RWPE1 (cell line): ENCODE measurements at places on chromosomes 2 and 18.
A peak's percentile ranks its signal among the peaks of the same experiment; 100 is the strongest.

GRCh38 chr2:235183786-235184185, 232.0 kb downstream of the SH3BP4 start:
- no peak for DNase-seq

DNA sequence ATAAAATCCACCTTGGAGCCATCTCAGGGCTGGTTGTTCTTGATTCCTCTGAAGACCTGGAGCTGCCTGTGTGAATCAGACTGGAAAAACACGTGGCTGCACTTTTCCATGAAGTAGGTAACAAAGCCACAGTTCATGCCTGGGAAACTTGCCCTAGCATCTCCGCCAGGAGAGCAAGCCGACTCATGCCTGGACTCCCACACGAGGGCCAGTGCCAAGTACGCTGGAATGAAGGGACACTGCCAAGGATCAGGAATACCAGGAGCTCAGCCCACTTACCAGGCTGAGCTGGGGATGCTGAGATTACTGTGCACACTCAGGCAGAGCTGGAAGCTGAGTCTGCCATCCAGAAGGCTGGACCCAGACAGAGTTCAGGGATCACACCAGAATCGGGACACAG, 10.9 kb upstream of the FHL2 start:
- DNase-seq: peak; percentile 95

DNA sequence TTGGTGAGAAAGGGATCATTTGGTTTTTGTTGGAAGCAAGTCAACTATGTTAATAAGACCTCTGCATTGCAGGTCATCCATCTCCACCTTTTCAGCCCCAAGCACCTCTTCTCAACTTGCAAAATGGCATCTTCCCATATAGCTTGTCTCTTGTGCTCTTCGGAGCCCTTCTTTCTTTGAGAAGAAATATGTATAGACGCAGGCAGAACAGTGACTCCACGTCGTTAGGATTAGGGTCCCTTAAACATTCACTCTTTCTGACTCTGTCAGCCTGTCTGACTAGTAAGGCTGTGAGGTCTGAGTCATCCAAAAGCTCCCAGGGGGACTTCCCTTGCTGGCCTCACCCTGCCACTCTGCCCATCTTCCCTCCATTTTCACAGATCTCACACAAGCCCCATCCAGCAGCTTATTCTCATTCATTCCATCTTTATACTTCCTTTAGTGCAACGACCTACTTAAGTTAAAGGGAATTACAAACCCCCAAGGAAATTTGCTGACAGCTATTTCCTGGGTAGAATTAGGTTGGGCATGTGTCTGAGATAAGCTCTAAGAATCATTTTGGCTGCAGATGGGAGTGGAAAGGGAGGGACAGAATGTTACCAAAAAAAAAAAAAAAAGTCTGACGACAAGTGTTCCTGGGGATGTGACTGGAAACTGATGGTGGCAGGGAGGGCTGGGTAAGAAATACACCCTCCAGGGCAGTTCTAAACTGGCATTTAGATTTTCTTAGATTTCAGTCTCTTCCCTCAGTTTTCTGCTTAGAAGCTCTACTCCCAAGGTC, 37.7 kb upstream of the MEX3C start:
- DNase-seq: peak; percentile 51

GRCh38 chr2:69192176-69192945, 179.4 kb downstream of the ANTXR1 start:
- no peak for DNase-seq

DNA sequence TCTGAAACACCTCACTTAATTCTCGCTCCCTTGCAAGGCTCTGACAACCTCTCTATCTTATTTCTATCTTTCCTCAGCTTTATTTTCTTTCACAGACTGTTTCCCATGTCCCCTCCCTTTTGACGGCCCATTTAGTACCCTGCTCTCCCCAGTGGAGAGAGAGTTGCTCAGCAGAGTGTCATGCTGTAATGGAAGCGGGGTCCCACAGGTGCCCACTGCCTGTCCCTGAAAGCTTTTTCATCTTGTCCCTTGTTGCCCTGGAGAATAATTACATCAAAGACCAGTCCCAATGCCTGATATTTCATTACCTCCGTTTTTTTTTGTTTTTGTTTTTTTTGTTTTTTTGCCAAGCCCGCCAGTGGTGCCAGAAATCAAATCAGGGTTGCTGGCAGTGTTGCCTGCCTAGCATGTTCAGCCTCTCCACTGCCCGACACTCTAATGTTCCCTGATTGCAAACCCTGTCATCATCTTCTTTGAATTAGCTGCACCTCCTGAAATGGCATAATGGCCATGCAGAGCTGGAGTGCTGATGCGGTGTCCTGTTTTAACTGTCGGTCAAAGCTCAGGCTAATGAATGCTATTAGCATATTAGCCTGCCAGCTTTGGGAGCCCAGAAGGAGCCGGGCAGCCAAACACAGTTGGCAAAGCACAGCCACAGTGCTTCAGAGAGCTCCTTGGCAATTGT, 71.2 kb upstream of the CAVIN2 start:
- DNase-seq: no peak

DNA sequence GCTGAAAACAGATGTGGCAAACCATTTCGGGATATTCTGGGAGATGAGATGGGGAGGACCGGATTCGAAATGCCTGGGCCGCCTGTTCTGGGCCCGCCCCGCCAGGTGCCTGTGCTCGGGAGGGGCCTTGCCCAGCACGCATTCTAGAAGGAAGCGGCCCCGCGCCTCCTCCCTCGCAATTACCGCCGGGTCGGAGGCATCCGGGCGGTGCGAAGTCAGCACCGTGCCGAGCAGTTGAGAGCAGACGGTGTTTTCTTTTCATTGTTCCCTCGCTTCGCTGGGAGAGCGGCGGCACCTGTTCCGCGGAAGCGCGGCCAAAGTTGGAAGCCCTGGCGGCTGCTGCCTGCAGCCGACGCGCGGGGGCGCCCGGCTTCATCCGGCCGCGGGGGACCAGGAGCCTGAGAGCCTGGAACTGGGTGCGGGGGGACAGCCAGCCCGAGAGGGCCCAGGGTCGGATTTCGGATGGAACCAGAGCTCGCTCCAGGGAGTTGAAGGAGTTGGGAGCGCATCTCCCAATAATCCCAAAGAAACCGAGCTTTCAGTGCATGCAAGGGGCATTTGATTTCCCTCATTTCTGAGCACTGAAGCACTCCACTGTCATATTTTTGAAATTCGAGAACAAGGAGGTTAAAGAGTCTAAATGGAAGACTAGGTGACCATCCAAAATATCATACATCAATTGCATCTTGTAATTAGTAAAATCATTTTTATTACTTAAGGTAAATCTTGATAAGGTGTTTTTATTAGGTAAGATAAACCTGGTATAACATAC, 241.8 kb upstream of the RAB12 start:
- DNase-seq: peak; percentile 23

GRCh38 chr2:43106559-43107527, 119.6 kb downstream of the ZFP36L2 start:
- no peak for DNase-seq

- DNase-seq: no peak
Observed at GRCh38 chr2:55901941-55902340, 21.6 kb downstream of the EFEMP1 start.

DNA sequence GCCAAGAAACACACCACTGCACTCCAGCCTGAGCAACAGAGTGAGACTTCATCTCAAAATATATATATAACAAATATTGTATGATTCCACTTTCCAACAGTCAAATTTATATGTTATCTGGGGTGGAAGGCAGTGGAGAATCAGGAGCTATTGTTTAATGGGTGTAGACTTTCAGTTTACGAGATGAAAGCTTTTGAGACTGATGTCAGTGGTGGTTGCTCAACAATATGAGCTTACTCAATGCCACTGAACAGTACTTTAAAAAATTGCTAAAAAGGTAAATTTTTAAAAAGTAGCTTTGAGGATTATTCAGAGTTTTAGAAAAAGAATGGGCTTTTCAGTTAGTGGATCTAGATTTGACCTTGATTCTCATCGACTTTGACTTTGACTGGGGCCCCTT, 105.9 kb upstream of the ST6GAL2 start:
- no peak for DNase-seq

DNA sequence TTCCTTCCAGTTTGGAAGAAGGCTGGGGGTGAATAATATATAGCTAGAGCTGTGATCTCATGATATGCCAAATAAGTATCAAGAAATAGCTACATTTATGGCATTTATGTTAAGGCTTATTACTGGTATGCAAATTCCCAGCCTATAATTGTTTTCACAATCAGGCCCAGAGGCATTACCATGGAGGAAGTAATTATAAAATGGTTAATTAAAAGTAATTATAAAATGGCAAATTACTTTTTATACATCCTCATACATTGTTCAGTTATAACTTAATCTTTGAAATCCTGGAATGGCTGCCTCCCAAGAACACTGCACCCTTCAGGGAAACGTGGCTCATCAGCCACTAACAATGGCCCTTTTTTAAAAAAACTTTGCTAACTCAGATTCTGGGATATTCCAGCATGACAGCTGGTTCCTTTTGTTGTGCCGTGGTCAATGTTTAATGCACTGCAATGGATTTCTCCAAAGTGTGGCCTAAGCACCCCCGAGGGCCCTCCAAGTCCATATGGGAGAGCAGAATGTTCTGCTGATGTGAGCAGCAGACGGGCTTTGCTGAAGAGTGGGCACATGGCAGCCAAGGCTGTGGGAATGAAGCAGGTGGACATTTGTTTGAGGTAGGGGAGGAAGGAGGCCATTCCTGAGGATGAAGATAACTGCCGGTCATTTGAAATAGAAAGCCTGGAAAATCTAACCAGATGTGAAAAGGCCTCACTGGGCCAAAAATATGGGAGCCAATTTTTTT, 483.5 kb upstream of the GCFC2 start:
- no peak for DNase-seq

- DNase-seq: no peak
Observed at GRCh38 chr2:240522406-240522805, 35.4 kb downstream of the ANKMY1 start.

DNA sequence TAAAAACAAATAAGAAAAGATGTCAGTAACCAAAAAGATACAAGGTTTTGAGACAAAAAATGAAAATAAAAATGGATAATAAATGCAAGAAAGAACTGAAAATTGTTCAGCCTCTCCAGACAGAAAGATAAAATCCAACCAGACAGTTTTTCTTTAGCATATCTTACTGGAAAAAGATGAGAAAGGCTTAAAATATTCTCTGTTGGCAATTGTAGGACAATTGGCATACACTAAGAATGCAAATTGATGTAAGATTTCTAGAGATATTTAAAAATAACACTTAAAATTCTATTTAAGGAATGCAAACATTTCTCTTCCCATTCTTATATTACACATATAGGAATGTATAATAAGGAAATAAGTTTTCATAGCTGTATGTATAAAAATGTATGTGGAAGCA, 590.6 kb downstream of the DSC3 start:
- DNase-seq: no peak

GRCh38 chr18:27653247-27653646, 468.1 kb upstream of the CHST9 start:
- DNase-seq: no peak

GRCh38 chr2:70834881-70835280, 735 bp downstream of the CD207 start:
- no peak for DNase-seq

DNA sequence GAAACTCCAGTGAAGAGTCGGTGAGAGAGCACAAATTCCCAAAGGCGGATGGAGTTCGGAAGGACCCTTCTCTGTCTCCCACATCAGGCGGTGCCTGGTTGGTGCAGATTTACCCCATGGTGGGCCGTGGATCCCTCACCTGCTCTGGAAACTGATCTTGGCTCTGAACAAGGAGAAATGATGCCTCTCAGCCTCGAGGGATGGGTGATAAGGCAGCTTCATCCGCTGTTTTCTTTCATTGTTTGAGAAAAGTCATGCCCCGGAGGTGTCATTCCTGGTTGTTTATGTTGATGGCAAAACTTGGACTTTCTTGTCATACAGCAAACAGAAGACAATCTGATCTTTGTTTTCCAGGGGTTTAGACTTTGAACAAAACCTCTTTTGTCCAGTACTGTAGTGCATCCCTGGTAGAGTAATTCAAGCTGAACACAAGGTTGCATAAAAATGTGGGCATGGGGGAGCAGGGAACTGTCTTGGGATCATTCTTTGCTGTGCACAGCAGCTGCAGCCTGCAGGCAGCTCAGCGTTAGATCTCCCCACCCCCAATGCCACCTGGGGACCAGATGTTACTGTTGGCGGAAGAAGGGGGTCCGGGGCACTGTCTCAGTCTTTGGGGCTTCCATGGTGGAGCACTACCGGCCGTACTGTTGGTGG, 81.3 kb downstream of the NFATC1 start:
- no peak for DNase-seq

DNA sequence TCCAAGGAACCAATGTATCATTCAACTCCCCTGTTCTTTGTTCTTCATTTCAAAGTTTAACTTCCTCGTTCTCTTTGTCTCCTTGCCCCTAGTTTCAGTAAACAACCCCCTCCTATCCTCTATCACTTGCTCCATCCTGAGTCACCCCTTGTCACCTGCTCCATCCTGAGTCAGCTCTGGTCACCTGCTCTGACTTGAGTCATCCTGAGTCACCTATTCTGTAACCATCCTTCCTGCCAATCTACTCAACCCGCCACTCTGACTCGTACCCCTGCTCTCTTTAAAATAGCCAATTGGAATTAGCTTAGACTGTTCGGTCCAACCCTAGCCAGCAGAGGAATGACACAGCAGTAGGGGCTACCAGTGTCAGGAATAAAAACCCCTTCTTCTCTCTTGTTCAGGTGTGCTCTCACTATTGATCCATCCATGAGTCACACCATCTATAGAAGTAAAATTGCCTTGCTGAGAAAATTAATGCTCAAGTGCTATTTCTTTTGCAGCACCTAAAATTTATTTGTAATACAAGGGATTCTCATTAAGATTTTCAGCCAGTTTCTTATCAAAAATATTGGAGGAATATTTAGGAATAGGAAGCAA, 326.8 kb downstream of the AKAIN1 start:
- DNase-seq: no peak
